Stimulated activated naive CD4-positive, alpha-beta T cell treated with Interleukin-2 at 50 U/mL for 16 hours (primary cell): ENCODE measurements at places on chromosomes 7 and 10.

DNA sequence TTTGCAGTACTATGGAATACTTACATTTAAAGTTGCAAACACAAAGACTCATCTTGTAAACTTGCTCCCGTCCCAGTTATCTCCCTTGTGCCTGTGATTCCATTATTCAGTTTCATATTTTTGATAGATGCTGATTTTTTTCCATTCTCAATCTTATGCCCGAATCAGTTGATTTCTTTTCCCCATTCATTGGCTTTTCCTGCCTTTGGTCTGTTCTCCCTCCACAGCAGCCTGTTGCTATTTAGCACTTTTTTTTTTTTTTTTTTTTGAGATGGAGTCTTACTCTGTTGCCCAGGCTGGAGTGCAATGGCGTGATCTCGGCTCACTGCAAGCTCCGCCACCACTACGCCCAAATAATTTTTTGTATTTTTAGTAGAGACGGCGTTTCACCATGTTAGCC, 78.0 kb downstream of the ABCC2 start:
- no peak for DNase-seq

DNA sequence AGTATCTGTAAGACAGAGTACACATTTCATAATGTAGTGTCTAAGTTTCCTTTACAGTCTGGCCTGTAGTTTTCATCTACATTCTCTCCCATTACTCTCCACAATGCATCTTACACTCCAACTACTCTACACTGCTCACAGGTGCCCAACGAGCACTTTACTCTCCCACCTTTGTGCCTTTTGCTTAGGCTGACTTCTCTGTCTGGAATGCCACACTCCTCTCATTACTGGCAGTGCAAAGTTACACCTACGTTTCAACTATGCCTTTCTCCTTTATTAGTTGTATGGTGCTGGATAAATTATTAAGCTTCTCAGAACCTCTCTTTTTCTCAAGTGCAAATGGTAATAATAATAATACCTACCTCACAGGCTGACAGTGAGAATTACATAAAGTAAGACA, 70.5 kb downstream of the RNLS start:
- DNase-seq, result no peak

DNA sequence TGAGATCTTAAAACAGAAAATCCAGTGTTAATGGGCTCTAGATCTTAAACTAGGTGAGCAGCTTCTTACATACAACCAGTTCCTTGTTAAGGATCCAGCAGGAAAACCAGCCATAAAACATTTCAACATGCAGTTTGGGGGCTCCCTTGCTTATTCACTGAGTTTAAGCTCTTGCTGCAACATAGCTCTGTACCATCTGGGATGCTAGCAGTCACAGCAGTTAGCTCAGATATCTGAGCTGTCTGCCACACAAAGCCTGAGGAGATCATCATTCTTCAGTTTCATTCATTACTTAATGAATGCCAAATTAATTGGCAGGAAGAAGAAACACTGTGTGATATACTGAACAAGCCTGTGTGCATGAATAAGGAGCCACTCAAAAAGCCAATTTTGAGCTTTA, 62.8 kb downstream of the PODXL start:
- no peak for DNase-seq

DNA sequence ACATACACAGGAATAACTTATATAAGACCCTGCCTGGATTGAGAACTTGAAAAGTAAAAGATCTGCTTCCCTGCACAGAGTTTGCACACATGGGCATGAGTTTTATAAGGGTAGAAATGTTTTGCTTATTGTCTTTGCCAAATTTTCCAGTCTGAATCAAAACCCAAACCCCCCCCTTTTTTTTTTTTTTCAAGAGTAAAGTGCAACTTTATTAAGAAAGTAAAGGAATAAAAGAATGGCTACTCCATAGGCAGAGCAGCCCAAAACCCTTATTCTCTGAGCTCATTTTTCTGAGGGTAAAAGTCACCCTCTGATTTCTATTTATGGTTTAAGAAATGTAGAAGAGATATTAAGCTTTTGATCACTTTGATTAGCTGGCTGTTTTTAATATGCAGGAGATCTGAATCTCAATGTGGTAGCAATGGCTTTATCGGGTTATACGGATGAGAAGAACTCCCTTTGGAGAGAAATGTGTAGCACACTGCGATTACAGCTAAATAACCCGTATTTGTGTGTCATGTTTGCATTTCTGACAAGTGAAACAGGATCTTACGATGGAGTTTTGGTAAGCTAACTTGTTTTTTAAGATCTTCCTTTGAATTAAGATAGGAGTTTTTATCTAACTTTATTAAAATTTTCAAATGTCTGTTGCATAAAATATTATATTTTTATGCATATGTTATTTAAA, 18.7 kb downstream of the MIOS start:
- no peak for DNase-seq

GRCh38 chr10:104018471-104018870, 51.5 kb downstream of the SLK start:
- no peak for DNase-seq

DNA sequence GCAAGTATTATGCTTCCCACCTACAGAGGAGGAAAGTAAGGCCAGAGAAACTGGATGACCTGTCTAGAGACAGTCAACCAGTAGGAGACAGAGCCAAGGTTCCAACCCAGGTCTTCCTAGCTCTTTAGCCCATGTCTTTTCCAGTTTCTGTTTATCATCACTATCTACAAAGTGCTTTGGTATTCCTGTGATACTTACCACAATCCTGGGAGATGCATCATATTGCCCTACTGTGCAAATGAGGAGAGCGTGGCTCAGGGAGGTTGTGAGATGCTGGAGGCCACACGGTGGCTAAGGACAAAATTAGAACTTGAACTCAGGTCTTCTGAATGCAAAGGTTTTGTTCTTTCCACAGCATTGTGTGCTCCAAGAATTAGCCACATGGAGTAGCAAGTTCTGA, 11.2 kb upstream of the PLEKHA1 start:
- no peak for DNase-seq

- DNase-seq, result no peak
These were observed 124.0 kb downstream of the CNNM2 start for GRCh38 chr10:103042129-103042528.

GRCh38 chr10:66180581-66181318, 745.1 kb upstream of the LRRTM3 start:
- DNase-seq, result no peak

DNA sequence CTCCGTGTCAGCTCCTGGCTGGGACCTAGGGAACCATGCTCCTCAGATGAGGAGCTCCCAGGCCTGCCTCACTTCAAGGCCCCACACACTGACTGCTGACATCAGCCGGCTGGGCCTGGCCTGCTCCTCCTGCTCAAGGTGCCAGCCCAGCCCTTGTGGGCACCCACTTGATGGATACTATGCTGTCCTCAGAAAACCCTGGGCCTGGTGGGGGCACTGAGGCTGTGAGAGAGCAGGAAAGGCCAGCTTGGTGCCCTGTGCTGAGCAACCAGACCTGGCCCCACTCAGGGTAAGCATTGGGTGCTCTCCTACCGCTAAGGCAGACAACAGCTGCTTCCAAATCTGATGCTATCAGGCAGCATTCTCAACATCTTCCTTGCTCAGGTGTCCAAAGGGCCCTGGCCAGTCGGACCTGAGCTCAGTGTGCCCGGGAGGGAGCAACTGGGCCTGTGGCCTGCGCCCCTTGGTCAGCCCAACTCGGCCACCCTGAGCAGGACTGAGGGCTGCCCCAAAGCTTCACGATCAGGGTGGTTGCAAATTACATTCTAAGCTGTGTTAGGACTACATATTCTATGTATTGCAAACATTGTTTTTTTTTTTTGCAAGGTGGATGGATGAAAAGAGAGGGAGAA, 21.9 kb upstream of the ANTXRL start:
- DNase-seq, result no peak

DNA sequence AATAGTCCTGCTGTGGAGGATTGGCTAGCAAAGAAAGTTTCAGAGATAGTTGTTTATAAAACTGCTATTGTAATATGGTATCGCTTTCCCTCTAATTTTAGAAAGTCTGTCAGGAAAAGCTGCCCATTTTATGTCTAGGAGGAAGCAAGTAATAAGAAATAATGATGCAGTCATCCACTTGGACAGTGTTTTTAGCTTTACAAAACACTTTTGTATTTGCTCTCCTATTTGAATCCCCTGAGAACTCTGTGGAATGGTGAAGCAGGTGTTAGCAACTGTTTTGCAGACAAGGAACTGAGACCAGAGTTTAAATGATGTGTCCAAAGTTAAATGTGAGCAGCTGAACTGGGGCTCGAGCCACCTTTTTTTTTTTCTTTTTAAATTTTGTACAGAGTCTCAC, 455.8 kb downstream of the XPNPEP1 start:
- no peak for DNase-seq

- DNase-seq, result no peak
These were observed 550.4 kb upstream of the PCDH15 start for GRCh38 chr10:55351431-55351830.

- DNase-seq, result no peak
These were observed 7.6 kb downstream of the SERPINE1 start for GRCh38 chr7:101134399-101134980.

DNA sequence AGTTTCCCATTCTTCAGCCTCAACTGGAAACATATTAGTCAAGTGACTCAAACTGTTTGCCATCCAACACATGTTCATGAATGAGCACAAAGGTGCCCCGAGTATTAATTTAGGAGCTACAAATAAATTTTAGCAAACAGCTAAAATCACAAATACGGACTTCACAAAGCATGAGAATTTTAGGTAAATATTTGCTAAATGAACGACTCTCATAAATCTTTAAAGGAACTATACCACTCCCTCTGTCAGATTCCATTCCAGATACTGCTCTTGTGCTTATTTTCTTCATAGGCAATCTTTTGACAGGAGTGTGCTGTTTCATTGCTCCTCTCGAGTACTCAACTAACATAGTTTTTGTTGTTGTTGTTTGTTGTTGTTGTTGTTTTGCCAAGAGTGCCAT, 330.9 kb downstream of the PARD3 start:
- DNase-seq, result no peak

GRCh38 chr10:62057359-62057758, 155.9 kb downstream of the ARID5B start:
- DNase-seq, result no peak

DNA sequence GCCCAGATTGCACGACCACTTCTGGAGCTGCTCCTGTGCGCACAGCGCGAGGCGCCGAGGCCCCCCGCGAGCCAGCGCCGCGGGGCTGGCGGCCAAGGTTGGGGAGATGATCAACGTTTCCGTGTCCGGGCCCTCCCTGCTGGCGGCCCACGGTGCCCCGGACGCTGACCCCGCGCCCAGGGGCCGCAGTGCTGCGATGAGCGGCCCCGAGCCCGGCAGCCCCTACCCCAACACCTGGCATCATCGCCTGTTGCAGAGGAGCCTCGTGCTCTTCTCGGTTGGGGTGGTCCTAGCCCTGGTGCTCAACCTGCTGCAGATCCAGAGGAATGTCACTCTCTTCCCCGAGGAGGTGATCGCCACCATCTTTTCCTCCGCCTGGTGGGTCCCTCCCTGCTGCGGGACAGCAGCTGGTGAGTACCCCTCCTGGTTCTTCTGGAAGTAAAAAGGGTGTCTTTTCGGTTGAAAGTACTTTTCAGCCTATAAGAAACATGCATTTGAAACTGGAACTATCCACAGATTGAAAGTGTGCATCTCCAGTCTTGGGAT, 683 bp downstream of the INSIG1 start:
- no peak for DNase-seq

DNA sequence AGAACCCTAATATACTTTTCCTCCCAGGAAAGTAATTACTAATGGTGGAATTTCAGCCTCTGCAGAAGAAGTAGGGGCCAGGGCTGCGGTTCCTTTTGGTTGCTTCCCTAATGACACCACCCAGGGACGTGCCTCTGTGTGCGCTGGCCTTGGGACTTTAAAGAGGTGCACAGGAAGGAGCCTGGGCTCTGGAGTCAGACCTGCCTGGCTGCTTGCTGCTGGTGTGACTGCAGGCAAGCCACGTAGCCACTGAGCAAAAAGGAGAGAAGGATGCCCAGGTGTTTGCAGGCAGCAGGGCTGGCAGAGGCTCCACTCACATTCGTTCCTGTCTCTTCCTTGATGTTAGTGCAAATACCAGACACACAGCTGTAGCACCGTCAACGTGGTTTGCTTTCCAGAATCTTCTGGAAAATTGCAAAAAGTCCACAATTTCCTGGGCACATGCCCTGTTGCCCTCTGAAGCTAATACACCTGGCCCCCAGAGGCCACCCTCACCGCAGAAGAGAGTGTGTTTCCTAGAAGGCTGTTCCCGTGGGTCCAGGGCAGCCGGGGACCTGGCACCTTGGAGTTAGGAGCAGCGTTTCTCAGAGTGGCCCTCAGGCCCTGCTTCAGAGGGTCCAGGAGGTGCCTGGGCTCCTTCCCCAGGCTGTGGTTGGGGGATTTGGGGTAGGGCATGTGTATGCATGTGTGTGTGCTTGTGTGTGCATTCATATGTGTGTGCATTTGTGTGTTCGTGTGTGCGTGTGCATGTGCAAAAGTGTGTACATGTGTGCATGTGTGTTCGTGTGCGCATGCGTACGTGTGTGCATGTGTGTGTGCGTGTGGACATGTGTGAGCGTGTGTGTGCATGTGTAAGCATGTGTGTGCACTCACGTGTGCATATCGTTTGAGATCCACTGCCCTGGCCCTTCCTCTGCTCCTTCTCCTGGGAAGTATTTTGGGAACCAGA, 12.8 kb upstream of the PRKAG2 start:
- DNase-seq, result no peak

GRCh38 chr7:47568547-47568946, 13.4 kb downstream of the TNS3 start:
- no peak for DNase-seq

DNA sequence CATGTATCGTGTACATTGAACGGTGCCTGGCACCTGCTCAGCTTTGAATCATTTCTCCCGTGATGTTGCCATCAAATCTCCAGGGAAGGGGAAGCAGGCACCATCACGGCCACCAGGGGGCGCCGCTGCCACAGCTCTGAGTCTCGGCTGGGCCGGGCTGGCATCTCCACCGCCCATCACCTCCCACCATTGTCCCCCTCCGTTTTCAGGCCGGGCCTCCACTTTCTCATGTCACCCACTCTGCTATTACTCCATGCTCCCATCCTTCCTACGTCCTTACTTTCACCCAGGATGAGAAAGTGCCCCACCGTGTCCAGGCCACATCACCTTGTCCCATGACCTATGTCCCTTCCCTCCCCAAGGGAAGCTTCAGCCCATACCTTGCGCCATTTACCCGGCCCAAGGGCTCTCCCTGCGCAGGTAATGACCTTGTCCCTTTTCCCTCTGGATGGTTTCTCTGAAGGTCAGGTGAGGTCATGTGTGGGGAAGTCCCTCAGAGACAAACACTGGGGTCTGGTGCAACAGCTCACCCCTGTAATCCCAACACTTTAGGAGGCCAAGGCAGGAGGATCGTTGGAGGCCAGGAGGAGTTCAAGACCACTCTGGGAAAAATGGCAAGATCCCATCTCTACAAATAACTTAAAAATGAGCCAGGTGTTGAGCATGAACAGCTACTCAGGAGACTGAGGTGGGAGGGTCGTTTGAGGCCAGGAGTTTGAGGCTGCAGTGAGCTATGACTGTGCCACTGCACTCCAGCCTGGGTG, 31.8 kb upstream of the OCM2 start:
- peak; percentile 67 for DNase-seq

GRCh38 chr7:18361756-18362155, 133.8 kb upstream of the HDAC9 start:
- DNase-seq, result no peak

- peak; percentile 28 for DNase-seq
These were observed 34.7 kb downstream of the MRPS24 start for GRCh38 chr7:43834463-43835251.

GRCh38 chr7:158134824-158135223, 452.8 kb downstream of the PTPRN2 start:
- no peak for DNase-seq

GRCh38 chr10:80700760-80701444, 163.2 kb downstream of the SH2D4B start:
- DNase-seq, result no peak

GRCh38 chr10:37390926-37391325, 265.5 kb downstream of the ANKRD30A start:
- no peak for DNase-seq

- DNase-seq, result no peak
These were observed 153.5 kb upstream of the ITGB1 start for GRCh38 chr10:33111488-33112051.
